ENCODE measurements at places on chromosomes 7 and 10. TPM values are rescaled to one million over a fixed set of nuclear protein-coding genes. Genes with fewer than 3 reads are reported as not detected.

DNA sequence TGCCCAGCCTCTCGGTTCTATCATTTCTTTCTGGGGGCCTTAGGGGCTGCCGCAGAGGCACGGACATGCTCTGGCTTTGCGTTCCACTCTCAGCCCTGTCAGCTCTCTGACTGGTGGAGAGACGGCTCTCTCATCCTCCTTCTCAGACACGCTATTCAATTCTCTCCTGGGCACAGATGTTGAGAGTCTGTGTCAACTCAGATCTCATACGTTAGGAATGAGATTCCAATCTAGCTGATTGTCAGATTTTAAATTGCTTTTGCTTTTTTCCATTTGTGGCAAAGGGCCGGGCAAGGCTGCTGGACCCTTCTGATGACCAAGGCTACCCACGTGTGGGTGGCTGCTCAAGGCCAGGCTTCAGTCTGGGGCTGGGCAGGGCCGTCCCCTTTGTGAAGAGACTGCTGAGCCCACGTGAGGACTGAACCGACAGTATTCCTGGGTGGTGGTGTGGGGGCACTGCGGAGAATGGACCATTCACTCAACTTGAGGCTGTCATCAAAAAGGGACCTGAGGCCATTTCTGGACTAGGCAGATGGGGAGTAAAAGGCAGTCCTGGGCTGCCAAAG, 71.5 kb downstream of the CLEC2L start:
- DNase-seq, result no peak

DNA sequence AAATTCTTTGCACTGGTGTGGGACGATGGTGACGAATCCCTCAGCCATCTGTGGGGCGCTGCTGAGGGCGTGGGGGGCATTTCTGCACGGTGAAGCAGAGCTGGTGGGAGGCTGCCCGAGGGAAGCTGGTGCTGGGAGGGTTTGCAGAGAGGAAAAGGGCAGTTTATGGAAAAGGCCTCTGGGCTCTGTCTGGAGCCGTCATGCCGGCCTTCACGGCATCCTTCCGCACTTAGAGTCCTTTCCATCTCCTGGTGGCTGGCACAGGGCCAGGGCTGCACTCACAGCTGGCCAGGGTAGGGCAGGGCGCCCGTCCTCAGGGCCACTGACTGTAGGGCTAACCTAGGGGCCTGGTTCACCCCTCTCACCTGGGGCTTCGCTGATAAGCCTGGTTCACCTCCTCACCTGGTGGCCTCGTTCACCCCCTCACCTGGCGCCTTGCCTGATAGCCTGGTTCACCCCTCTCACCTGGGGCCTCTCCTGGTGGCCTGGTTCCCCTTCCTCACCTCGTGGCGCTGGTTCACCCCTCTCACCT, 598 bp upstream of the AMZ1 start:
- no peak for DNase-seq

- DNase-seq, result no peak
These were observed 36.9 kb upstream of the NPFFR1 start for GRCh38 chr10:70320751-70321150.

DNA sequence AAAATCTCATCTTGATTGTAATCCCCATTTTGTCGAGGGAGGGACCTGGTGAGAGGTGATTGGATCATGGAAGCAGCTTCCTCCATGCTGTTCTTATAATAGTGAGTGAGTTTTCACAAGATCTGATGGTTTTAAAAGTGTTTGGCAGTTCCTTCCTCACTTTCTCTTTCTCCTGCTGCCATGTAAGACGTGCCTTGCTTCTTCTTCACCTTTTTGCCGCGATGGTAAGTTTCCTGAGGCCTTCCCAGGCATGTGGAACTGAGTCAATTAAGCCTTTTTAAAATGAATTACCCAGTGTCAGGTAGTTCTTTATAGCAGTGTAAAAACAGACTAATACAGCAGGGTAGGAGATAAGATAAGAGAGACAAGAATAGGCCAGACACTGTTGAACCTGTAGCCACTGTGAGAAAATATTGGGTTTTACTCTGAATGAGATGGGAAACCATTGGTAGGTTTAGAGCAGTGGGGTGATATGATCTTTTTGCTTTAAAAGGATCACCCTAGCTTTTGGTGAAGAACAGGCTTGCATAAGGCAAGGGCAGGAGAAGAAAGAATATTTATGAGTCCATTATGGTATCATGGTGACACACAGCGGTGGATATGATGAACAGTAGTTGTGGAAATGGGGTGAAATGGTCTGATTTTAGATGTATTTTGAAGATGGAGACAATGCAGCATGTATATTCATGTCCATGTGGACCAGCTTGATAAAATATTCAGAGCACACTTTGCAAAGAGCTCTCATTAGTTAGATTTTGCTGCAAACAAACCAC, 11.5 kb downstream of the OR6B1 start:
- DNase-seq, result no peak

DNA sequence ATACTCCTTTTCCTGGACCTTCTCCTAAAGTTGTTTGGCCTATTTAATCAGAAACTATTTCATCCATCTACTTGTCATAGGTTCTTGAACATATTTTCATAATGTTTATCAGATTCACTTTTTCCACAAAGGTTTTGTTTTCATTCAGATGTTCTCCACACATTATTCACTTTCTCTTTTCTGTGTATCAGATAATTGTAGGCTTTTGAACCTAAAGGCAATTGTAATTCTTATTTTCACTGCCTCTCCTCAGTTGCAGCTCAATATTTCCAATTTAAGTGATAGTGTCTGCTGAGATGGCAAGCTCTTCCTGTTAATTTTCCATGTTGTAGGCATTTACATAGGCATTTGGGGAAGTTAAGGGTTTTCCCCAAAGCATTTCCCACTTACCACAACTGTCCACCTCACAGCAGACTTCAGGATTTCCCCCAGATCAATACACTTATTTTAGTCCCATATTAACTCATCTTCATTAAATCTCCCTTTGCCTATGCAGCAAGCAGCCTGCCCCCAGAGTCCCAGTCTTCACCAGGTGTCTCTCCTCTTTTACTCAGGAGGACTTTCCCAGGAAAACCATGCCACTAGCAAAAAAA, 12.3 kb upstream of the IKZF1 start:
- DNase-seq, result no peak

- DNase-seq, result no peak
These were observed 11.5 kb downstream of the RGS10 start for GRCh38 chr10:119531067-119531466.

GRCh38 chr10:30786906-30787305, 157.4 kb upstream of the LYZL2 start:
- no peak for DNase-seq

DNA sequence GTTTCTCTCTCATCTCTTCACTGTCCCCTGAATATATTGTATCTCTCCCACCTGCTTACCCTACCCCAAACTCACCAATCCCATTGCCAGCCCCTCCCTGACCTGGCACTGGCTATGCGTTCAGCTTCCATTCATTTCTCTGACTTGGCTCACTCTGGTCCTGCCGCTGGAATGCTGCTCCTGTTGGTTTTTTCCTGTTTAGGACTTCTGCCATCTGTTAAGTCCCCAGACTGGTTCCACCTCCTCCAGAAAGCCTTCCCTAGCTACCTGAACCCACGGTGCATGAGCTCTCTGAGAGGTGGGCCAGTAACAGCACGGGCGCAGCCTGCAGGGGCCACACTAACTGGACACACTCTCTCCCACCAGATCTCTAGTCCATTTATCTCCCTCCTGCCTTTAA, 80.2 kb downstream of the HIF1AN start:
- no peak for DNase-seq

- DNase-seq, result no peak
These were observed 127.7 kb downstream of the DIP2C start for GRCh38 chr10:561721-562120.

GRCh38 chr10:84825330-84825729, 496.9 kb downstream of the CCSER2 start:
- DNase-seq, result no peak

DNA sequence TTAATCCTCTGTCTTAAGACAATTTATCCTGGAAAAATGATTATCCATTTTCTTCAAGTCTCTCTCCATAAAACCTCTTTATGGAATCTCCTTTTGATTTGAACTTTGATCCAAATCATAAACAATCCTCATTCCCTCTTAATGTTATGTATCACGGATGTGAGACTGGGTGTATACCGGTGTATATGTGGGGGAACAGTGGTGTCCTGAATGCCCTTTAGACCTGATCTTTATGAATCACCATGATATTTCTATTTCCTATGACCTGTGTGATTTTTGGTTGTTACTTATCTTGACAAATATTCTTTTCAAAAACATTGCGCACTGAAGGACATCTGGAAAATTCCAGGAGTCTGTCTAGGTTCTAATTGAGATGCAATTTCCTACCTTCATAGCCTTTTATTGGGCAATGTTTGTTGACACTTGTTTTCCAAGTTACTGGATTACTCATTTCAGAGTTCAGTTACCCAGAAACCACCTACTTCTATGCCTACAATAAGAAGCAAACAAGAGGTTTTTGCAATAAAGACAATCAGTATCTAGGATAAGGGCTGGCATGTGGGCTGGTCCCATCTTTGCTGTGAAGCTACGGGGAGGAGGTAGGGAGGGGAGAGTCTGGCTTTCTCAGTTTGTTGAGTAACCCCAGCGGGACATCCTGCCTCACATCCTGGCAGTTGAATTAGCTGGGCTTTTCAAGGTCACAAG, 190.4 kb downstream of the CTTNBP2 start:
- no peak for DNase-seq

- no peak for DNase-seq
These were observed 123.6 kb downstream of the TCF7L2 start for GRCh38 chr10:113073549-113074189.

DNA sequence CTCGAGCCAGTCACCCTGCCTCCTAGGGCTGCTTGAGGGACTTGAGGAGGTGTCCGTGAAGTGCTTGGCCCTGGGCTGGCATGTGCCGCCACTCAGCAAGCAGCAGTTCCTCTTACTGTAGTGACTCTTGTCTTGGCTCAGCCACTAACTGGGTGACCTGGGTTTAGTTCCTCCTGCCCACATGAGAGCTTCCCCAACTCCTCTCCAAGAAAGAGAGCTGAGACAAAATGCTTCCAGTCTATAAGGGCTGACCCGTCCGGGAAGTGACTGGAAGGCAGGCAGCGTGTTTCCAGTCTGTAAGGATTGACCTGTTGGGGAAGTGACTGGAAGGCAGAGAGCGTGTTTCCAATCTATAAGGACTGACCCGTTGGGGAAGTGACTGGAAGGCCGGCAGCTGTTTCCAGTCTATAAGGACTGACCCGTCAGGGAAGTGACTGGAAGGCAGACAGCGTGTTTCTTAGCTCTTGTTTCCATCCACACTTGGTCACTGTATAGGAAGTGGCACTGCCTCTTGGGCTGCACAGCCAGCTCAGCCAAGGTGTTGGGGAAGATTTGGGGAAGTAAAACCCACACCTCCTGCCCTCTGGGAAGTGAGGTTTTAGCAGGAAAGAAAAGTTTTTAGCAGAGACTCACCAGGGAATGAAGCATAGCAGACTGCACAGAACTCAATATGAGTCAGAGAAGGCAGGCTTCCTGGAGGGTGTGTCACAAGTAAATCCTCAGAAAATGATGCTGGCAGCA, 53.3 kb upstream of the PPIF start:
- no peak for DNase-seq

GRCh38 chr7:90459888-90460287, 9.6 kb upstream of the PTTG1IP2 start:
- no peak for DNase-seq

LBX1 gene
- not detected for total RNA-seq

TMEM176B gene
- 2.4 TPM for total RNA-seq

GBX1 gene
- total RNA-seq, result 0.41 TPM

CLRN3 gene
- not detected for total RNA-seq

CPA1 gene
- not detected for total RNA-seq

ARID5B gene
- 19.6 TPM for total RNA-seq

GLI3 gene
- 2.4 TPM for total RNA-seq

GIMAP6 gene
- total RNA-seq, result 6.9 TPM

TCERG1L gene
- total RNA-seq, result 2.0 TPM

NRAP gene
- total RNA-seq, result not detected
